NCI-H1436 (cell line): ENCODE measurements at places on chromosomes 7 and 10.
A peak's percentile ranks its signal among the peaks of the same experiment; 100 is the strongest.

DNA sequence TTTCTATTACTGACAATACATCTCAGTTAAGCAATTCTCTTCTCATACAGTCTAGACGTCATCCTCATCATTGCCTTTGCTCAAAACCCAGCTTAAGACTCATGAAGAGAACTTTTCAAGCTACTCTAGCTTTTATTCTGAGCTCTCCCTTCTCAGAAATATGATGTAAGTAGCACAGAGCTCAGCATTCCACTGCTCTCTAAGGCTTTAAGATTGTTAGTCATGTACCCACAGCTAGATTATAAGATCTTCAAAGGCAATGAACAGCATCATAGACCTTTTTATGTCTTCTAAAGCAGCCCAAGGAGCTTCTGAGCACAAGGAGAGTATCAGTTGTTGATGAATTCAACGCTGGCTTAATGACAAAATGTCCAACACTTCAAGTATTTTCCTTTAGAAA is 119.3 kb downstream of the NRP1 start:
- no peak for DNase-seq

DNA sequence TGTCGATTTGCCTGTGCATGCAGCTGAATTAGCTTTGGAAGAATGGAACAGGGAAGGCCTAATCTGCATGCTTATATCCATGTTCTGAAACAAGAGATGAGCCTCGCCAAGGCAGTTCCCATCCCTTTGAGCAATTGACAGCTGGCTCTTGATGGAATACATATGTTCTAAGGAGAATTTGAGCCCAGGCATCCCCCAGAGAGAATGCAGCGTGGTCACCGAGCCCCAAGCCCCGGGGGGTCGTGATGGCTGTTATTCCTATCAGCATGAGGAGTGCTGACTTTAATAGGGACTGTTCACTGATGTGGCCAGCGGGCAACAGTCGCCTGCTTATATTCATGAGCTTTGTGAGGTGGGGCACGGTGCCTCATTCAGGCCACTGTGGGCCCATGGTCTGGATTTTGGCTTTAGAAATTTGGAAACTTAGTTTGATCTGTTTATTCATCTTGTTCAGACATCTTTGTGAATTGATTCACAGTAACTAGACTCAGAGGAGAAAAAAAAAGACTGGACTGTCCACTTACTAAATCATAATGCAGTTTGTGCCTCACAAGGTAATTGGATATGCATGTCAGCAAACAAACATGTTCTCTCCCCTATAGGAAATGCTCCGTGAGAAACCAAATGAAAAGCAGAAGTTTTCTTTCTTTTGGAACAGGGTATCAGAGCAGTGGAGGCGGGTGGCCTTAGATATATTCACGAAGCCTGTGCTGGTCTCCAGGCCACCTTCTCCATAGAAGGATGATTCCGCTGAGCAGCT is 204.9 kb downstream of the CCDC3 start:
- DNase-seq = no peak

DNA sequence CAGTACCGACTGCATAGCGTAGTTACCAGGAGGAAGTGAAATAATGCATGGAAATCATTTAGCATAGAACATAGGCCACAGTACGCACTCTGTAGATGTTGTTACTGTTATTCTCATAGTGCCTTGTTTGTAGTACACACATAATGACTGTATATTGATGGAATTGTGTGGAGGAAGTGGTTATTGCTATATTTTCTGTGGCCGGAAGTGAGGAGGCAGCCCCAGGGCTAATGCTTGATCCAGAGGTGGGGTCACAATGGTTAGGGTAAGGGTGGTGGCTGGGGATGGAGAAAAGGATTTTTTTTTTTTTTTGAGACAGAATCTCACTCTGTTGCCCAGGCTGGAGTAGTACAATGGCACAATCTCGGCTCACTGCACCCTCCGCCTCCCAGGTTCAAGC is 4.5 kb upstream of the MGAM start:
- DNase-seq = no peak

DNA sequence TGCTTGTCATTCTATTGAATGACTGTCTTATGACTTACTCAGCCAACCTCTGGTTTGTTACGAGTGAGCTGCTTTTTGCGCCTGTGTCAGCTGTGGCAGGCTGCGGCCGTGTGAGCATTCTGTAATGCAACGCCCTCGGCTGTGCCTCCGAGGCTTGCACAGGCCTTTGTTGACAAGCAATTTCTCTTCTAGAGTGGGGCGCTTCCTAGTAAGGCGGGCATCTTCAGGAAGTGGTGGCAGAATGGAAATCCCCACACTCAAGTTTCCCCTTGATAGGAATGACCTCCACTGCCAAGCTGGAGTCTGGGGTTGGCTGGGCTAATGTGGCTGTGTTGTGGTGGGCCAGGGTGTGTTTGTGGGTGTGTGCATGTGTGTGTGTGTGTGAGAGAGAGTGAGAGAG is 20.2 kb upstream of the TMEM178B start:
- DNase-seq = peak; percentile 28

DNA sequence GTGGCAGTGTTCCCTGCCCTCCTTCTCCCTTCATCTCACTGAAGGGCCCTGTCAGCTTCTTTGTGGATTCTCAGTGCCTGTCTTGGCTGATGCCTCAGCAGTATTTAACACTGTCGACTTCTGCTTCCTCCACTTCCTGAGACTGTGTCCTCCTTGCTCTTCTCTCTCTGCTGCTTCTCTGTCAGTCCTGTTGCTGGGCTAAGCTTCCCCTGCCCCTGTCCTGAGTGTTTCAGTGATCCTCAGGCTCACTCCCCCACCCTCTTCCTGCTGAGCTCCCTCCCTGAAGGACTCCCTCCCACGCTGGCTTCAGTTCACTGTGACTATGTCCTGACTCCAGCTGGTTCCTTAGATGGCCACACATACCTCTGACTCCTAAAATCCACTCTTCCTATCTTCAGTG is 64.9 kb downstream of the CREM start:
- DNase-seq = no peak

DNA sequence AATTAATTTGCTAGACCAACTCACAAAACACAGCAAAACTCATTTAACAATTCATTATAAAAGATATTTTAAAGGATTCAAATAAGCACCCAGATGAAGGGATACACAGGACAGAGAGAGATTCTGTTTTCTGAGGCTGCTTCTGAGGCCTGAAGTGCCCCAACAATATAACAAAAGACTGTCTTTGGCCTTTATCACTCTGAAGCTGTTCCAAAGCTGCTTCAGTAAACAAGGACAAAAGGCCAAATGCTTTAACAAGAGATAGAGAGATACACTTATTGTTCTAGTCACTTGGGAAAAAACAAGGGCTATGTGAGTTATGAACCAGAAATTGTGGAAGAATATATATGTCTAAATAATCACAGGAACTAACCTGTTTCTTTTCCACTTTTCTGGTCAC is 223.7 kb downstream of the CXCL12 start:
- DNase-seq = no peak

GRCh38 chr7:2248984-2249694 is 7.1 kb downstream of the NUDT1 start:
- DNase-seq = no peak

GRCh38 chr10:17742918-17743317 is 9.1 kb upstream of the TMEM236 start:
- DNase-seq = no peak

DNA sequence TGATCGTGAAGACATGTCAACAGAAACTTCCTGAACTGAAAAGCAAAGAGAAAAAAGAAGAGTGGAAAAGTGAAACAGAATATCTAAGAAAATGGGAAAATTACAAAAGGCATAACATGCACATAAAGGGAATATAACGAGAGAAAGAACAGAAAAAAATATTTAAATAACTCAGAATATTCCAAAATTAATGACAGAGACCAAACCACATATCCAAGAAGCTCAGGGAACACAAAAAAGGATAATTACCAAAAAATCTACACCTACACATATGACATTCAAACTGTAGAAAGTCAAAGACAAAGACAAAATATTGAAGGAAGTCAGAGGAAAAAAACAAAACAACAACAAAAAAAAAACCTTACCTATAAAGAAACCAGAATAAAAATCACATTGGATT is 105.5 kb downstream of the OR13A1 start:
- DNase-seq = no peak

DNA sequence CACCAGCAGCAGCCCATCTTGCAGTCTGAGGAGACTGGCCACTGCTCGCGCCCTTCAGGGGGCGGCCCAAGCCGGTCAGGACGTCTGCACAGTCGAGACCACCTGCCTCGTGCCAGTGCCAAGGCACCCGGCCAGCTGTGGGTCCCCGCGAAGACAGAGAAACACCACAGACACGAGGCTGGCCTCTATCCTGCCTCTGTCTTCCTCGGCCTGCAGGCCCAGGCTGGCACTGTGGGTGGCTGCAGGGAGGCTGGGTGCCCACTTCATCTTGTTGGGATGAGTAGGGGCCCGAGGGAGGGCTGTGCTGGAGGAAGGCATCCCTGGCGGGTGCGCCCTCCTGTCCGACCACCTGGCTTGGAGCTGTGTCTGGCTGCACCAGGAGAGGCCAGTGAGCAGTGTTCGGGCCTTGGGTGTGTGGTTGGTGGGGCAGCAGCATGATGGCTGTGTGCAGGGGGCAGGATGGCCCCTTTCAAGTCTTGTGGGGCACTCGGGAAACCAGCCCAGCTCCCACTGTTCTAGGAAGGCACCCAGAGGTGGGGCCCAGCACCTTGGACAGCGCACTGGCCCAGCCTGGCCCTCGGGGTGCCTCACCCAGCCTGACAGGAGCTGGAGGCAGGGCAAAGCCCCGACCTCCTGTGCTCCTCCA is 7.3 kb downstream of the DPYSL4 start:
- no peak for DNase-seq

GRCh38 chr7:69676247-69676646 is 78.0 kb downstream of the AUTS2 start:
- no peak for DNase-seq

DNA sequence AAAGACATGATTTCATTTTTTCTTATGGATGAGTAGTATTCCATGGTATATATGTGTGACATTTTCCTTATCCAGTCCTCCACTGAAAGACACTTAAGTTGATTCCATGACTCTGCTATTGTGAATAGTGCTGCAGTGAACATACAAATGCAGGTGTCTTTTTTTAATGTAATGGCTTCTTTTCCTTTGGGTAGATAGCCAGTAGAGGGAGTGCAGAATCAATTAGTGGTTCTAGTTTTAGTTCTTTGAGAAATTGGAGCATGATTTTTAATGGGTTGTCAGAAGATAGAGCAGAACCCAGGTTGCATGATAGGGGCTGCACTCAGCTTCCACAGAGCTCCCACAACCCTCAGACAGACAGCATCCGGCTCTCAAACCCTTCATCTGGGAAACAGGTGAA is 152.9 kb upstream of the PLXDC2 start:
- DNase-seq = no peak

- DNase-seq = no peak
Measured at GRCh38 chr10:96299383-96299782, 4.9 kb upstream of the DNTT start.

DNA sequence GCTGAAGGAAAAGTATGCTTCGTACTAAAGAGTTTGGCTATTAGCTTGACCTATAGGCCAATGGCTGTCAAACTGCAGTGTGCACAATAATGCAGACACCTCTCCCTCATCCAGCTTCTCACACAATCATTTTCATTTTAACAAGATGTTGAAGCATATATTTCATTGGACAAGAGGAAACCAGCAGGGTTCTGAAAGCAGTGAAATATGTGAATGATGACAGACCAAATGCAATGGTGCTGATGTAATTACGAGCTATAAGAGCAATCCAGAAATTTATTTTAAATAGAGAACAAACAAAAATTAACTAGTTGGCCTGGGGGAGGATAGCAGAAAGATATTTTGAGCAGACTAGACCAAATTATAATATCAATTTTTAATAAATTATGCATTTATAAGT is 331.5 kb upstream of the AKR1E2 start:
- no peak for DNase-seq
